ENCODE measurements at places on chromosomes 12 and 14.

DNA sequence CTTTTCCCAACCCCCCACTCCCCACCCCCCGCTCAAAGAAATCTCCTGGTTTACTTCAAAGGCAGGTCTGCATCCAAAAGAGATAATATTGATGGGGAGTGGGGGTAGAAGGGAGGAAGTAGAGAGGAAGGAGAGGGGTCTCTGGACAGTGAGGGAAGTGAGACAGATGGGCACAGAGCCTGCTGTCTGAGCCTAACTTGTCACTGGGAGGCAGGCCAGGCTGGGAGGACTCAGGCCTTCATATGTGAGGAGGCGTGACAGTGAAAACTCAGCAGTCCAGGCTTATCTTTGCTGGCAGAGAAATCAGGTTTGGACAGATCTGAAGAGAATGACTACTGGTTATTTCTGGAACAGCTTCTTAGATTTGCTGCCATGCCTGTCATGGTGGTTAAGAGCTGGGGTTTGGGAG is 192.3 kb downstream of the NUAK1 start:
- no peak for DNase-seq

GRCh38 chr12:76569685-76570604 is 10.4 kb upstream of the OSBPL8 start:
- DNase-seq, result no peak

GRCh38 chr12:70122804-70123203 is 120.4 kb upstream of the CNOT2 start:
- no peak for DNase-seq

GRCh38 chr12:70364695-70365397 is 1.2 kb upstream of the KCNMB4 start:
- no peak for DNase-seq

GRCh38 chr12:43333644-43334043 is 218.4 kb downstream of the ADAMTS20 start:
- no peak for DNase-seq

DNA sequence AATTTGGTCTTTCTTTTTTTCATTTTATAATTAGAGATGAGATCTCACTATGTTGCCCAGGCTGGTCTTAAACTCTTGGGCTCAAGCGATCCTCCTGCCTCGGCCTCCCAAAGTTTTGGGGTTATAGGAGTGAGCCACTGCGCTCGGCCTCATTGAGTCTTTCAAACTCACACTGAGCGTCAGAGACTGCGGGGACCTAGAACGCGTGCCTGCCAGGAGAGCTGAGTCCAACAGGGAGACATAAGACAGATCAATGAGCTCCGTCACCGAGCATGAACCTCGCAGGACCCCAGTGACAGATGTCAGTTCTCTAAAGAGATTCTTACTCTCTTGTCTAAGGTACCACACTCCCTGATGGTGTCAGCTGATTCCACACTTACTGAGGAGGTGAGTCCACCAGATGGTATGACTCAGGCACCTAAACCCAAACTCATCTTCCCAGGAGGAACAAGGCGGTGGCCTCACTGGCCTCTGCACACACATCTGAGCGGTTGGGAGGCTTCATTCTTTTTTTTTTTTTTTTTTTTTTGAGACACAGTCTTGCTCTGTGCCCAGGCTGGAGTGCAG is 58.9 kb downstream of the CCDC88C start:
- DNase-seq, result no peak

- peak; percentile 69 for DNase-seq
These were observed at the start of gene ALX1 for GRCh38 chr12:85280165-85280983. ALX1 (plus strand) TSS chr12:85280220; CDS start chr12:85280262, 42 bp downstream.

- no peak for DNase-seq
These were observed 72.4 kb upstream of the GZMB start for GRCh38 chr14:24706351-24706750.

GRCh38 chr14:68593806-68594536 is 198.9 kb downstream of the ZFP36L1 start:
- DNase-seq, result peak; percentile 87

GRCh38 chr12:113613414-113613813 is 141.7 kb upstream of the LHX5 start:
- no peak for DNase-seq

DNA sequence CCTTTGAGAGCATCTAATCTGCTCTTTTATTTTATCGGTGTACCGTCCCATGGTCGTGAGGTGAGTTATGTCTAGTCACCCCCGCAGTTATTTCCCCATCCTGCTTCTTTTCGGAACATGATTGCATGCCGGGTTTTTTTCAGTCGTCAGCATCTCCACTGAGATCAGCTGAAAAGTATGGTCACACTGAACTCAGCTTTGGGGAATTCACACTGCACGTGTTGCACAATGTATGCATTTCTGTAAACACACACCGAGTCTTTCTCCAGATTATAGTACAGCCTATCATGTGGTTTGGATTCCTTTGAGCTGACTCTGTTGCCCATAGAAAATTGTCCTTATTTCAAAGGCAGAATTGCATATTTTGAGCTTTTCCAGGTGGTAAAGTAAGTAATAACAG is 24.6 kb downstream of the PLXNC1 start:
- DNase-seq, result no peak

GRCh38 chr12:65902500-65902899 is 78.2 kb downstream of the HMGA2 start:
- DNase-seq, result no peak

DNA sequence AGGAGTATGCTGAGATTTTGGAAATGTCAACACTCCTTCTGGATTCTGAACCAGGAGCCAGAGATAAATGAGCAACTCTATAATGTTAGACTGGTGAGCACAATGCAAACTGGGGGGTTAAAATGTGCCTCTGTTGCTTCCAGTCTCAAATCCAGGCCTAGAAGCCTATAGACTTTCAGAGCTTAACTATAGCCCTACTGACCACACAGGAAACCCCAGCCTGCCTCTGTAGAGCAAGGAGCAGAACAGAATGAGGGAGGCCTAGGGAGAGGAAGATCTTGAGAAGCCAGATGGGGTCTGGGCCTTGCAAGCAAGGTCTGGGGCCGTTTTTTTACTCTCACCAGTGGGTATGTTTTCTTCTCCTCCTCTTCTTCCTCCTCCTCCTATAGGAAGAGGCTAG is 225.4 kb upstream of the KITLG start:
- peak; percentile 19 for DNase-seq

DNA sequence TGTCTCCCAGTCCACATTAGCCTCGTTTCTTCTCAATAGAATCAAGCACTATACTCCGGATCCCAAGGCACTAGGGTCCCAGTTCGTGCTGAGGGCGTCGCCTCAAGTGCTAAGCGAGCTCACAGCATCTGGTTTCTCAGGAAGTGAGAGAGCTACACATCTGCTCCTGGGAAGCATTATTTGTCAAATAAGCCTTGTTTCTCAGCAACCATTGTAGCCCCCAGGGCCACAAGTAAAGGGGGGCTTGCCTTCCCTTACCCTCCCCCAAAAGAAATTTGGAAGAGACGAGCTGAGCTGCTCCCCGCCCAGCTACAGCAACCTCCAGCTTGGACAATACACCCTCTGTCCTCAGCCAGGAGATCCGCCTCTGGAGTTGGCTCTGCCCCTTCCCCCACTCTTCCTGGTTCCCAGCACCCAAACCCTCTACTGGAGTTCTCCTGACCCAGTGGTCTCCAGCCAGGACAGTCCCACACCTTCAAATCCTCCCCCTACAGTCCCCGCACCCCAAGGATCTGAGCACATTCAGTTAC is 5.7 kb upstream of the TNS2 start:
- DNase-seq, result peak; percentile 83

- no peak for DNase-seq
These were observed 114.5 kb downstream of the SRGAP1 start for GRCh38 chr12:63958876-63959580.

- DNase-seq, result no peak
These were observed 63.2 kb upstream of the INSM2 start for GRCh38 chr14:35470755-35471154.

- DNase-seq, result peak; percentile 94
These were observed 49.7 kb downstream of the PSMA6 start for GRCh38 chr14:35341751-35342488.

GRCh38 chr14:84894254-84894653 is 635.7 kb upstream of the FLRT2 start:
- DNase-seq, result no peak

DNA sequence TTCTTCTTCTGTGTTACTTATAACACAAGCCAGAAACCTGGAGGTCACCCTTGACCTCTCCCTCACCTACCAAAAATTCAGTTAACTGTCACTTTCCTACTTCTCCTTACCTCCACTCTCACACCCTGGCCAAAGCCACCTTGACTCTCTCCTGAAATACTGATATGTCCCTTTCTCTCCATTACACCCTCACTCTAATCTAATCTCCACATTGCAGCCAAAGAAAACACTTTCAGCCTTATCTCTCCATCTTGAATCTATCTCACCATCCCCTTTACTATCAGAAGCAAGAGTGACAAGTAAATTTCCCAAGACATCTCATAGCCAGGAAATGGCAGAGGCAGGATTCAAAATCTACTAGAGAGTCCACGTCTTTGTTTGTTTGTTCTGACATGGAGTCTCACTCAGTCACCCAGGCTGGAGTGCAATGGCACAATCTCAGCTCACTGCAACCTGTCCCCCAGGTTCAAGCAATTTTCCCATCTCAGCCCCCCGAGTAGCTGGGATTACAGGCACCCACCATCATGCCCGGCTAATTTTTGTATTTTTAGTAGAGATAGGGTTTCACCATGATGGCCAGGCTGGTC is 28.0 kb upstream of the USP15 start:
- no peak for DNase-seq
